ENCODE measurements at places on chromosomes 16 and 17.

- no peak for DNase-seq
- no peaks in the 10 kb centered on the region for H3K36me3 ChIP-seq
- H3K4me3 ChIP-seq: no peak overlapping the region
- no peaks in the 10 kb centered on the region for H3K27me3 ChIP-seq
- no peak overlapping the region for H3K27ac ChIP-seq
These were observed 15.7 kb upstream of the KPNB1 start for GRCh38 chr17:47633996-47634395.

GRCh38 chr16:11432856-11433395, 87.7 kb downstream of the RMI2 start:
- no peak for DNase-seq
- no peak overlapping the region for H3K4me3 ChIP-seq
- no peaks in the 10 kb centered on the region for H3K27me3 ChIP-seq
- no peaks in the 10 kb centered on the region for H3K36me3 ChIP-seq
- H3K27ac ChIP-seq: no peak overlapping the region
- no peaks in the 10 kb centered on the region for H3K4me1 ChIP-seq

DNA sequence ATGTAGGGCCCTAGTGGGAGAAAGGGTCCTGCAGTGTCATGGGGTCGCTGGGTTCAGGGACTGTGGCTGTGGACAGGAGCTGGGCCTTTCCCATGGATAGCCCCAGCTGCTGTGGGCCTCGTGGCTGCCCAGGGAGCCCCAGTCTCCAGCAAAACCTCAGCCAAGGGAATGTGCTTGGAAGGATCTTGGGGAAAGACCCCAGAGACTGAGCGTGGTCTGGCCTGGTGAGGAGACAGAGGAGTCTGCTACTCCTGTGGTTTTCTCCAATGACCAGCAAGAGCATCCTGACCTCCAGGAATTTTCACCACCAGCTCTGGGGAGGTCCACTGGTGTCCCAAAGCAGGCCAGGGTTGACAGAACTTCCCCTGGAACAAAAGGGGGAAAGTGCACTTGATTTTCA, 42.3 kb downstream of the RNF112 start:
- DNase-seq: no peak
- no peak overlapping the region for H3K4me3 ChIP-seq
- peaks cover 13% of the 10 kb centered on the region for H3K27me3 ChIP-seq
- no peaks in the 10 kb centered on the region for H3K36me3 ChIP-seq
- H3K27ac ChIP-seq: no peak overlapping the region
- peaks cover 13% of the 10 kb centered on the region for H3K4me1 ChIP-seq

GRCh38 chr17:39517224-39517623, 55.9 kb downstream of the CDK12 start:
- peaks cover 74% of the 10 kb centered on the region for H3K36me3 ChIP-seq
- no peaks in the 10 kb centered on the region for H3K27me3 ChIP-seq
- no peak overlapping the region for H3K27ac ChIP-seq
- no peak overlapping the region for H3K4me3 ChIP-seq

- H3K27me3 ChIP-seq: no peaks in the 10 kb centered on the region
- H3K27ac ChIP-seq: no peak overlapping the region
- DNase-seq: no peak
- peaks cover 7% of the 10 kb centered on the region for H3K36me3 ChIP-seq
- H3K4me1 ChIP-seq: no peaks in the 10 kb centered on the region
These were observed 19.2 kb downstream of the FAM234A start for GRCh38 chr16:253833-254232.

DNA sequence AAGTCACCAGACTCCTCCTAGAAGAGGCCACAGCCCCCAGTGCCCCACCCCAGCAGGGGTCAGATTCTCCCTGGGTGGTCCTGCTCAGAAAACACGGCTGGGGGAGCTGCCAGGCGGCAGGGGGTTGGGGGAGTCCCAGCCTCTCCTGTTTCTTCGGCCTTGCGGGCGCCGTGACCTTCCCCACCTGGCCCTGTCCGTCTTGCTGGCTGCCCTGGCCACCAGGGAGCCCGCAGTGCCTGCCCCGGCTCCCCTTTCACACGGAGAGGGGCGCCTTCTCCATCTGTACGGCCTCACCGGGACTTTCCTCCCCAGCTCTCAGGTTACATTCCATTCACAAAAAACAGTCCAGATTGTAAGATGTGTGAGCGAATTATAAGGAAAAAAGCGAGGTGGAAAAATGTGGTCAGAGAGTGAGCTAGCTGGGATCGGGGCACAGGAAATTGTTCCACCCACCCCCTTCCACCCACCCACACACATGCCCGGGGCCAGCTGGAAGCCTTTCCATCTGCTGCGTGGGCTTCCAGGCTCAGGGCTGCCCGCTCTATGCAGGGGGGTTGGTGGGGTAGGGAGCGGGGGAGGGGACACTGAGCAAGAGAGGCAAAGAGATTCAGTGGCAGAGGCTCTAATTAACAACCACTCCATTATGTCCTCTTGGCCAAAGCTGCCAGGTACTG, 14.6 kb upstream of the CIBAR2 start:
- H3K27me3 ChIP-seq: no peaks in the 10 kb centered on the region
- H3K4me1 ChIP-seq: peaks cover 28% of the 10 kb centered on the region
- H3K4me3 ChIP-seq: peak overlapping the region; percentile 27
- peak overlapping the region; percentile 26 for H3K27ac ChIP-seq
- DNase-seq: peak; percentile 85
- H3K36me3 ChIP-seq: no peaks in the 10 kb centered on the region
